ENCODE measurements at places on chromosomes 3 and 15.
A peak's percentile ranks its signal among the peaks of the same experiment; 100 is the strongest.

DNA sequence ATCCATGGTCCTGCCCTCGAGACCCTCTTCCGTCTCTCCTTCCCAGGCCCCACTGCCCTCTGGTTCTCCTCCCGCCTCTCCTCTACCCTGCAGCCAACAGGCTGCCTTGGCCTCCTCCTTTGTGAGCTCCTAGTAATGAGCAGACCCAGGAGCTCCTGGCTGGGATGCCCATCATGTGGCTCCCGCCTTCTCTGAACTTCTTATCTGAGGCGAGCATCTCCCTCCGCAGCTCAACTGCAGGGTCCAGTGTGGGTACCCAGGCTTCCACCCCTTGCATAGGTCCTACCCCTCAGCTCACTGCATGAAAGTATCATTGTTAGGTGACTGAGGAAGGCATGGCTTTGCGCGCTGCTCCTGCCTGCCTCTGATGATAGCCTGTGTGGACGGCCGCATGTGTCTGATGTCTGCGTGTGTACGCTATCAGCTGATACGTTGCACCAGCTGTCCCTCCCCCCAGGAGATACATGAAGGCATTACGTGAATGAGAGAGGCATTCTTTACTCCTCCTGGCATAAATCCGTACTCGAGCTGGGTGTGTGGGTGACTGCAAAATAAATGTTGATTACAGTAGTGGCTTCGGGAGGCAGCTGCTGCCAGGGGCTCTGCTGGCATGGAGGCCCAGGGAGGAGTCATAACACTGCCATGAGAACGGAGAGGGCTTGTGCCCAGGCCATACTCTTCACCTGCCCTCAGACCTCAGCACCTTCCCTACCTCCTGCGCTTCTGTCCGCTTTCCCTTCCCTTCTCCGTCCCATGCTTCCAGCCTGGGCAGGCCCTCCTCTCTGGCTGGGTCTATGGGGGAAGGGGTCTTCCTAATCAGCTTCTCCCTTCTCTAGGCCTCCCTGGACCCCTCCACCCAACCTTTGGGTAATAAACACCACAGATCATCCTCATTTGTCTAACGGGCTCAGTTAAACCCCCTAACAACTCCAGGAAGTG, 48.8 kb downstream of the ZNF710 start:
- no peak for DNase-seq

DNA sequence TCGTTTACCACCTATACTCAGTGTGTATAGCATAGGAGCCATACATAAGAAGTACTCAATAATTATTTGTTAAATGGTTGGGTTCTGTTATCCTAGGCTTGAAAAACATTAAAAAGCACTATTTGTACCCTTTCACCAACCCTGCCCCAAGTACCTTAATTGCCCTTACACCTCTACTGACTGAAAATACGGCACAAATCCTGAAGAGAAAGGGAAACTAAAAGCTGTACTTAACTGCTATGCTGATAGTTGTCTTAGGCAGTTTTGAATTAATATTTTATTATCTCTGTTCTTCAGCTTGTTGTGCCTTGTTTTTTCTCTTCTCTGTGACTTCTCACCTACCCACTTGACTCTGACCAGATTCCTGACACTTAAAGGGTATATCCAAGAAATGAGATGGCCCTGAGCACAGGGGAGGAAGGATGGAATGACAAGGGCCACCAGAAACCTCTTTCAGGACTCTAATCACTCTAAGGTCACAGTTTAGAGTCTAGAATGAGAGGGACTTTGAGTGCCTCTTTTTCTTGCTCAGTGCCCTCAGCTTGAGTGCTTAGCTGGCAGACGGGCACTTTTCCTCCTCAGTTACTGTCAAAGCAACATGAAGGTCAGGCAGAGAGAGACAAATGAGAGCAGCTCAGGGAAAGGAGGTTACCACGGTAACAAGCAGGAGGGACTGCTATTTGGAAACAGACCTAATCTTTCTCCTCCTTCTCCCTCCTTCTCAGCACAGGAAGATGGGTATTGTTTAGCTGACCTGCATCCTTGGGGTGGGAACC, 136.5 kb downstream of the ZNF609 start:
- DNase-seq = no peak

GRCh38 chr3:103082501-103082900, 647.7 kb downstream of the ZPLD1 start:
- no peak for DNase-seq

- DNase-seq = no peak
These were observed 301.2 kb upstream of the ARHGEF26 start for GRCh38 chr3:153820035-153820434.

DNA sequence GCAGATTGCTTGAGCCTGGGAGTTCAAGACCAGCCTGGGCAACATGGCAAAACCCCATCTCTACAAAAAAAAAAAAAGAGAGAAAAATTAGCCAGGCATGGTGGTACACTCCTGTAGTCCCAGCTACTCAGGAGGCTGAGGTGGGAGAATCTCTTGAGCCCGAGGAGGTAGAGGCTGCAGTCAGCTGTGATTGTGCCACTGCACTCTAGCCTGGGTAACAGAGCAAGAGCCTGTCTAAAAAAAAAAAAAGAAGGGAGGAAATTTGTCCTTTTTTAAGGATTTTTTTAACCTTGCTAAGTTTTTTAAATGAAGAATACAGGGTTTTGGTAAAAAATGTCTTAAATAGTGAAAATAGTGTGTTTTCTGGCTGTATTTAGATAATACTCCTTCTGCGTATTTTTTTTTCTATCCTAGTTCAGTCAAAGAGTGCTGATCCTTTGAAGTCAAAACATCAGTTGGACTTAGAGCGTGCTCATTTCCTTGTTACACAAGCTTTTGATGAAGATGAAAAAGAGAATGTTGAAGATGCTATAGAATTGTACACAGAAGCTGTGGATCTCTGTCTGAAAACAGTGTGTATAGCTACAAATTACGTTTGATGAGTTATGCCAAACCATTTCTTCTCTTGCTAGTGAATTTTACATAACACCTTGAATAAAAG, 11.1 kb downstream of the CAPN7 start:
- no peak for DNase-seq

- DNase-seq = no peak
These were observed 17.0 kb downstream of the RPL39L start for GRCh38 chr3:187122261-187122660.

DNA sequence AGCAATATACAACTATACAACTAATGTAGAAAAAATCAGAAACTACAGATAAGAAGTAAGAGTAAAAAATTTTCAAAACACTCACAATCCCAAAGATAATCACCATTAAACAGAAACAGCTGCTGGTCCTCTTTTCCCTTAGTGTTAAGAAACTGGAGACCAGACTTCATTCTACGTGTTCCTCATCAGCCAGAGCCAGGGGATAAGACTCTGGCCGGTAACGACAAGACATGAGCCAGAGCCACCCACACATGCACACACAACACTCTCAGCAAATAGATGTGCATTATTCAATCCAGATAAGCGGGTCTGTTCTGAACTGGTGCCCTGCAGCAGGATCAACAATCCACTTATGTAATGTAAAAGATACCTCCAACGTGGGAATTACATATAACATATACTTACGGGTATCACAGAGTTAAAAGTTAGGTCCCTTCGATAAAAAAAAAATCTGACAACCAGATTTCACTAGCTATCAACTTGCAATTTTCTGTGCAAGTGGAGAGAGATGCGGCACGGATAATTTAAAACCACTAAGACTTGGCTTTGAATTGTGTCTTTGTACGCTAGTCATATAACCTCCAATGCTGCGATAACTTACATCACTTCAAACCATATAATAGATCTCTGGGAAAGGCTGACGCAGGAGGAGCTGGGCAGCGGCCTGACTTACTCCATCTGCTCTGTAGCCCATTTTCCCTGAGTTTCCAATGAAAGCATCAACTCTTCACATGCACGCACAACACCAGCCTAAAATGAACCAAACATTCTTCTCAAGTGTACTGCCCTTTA, 17.8 kb downstream of the PRICKLE2 start:
- DNase-seq = no peak

DNA sequence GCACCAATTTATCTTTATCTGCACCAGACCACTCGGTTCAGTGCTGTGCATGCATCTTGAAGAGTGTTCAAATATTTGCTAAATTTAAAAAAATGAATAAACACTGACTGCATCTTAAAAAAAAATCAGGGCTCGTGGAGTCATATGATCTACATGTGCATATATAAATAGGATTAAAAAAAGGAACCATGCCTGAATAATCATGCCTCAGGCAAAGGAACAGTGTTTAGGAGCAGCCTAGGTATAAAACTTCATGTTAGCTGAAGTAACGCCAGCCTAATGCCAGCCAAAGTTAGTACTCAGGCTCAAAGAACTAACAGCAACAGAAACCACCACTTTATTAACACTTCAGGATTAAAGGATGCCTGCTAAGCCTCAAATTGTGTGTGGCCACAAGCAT, 9.5 kb downstream of the ABCC5 start:
- DNase-seq = no peak

DNA sequence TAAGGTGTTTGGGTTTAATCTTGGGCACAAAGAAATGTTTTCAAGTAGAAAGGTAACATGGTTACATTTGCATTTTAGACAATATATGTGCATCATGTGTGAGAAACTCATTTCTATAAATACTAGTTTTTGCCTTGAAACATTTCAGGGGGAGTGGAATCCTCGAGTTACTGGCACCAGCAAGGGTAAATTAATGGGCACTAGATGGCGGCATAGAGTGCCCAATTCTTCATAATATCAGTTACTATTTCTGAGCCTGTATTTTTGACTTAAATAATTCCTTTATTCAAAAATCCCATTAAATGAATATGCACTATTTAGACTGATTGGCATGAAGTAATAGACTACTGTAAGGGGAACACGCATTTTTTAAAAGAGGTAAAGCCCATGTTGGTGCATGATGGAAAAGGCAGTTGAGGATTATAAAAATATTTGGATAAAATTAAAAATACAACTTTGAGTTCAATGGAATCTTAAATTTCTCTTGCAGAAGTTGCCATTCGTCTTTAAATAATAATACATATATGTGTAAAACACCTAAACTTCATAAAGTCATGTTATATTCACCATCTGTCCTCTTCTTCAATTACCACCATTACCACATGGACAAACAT, 106.3 kb downstream of the ZBTB20 start:
- peak; percentile 1 for DNase-seq

DNA sequence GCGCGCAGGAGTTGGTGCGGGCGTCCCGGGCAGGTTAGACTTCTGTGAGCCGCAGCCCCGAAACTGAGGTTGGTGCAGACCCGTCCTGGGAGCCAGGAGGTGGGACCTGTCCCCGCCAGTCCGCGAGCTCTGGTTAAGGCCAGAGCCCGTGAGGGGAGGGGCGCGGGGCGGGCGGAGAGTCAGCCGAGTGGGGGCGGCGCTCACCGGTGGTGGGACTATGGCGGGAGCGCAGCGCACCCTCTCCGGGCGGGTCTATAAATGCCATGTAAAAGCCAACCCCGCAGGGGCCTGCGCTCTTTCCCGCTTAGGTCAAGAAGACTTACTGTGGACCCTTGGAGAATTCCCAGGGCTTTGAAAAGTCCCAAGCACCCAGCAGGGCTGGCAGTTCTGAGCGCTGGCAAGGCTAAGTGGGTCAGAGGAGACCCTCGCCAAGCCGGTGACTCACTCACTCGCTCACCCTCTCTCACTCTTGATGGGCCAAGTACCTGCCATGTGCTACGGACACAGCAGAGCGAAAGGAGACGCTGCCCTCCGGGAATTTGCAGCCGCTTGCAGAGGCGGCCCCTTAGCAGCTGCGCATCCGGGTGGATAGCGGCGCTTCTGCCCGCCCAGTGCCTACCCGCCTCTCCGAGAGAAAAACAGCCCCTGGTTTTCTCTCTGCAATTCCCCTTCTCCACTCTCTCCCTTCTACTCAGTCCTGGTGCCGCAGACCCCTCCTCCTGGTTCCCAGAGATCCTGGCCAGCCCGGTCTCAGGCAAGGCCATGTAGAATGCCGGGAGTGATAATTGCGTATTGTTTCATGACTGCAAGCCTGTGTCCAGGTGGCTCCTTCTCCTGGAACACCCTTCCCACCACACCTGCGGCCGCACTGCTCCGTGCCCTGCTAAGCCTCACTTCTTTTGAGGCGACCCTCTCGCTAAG, at the start of gene ALDH1L1:
TSS of gene ALDH1L1 (minus strand) at position 110 of the 921 bp plus-strand sequence. CDS start 19,607 bp downstream, outside the sequence.
- no peak for DNase-seq

DNA sequence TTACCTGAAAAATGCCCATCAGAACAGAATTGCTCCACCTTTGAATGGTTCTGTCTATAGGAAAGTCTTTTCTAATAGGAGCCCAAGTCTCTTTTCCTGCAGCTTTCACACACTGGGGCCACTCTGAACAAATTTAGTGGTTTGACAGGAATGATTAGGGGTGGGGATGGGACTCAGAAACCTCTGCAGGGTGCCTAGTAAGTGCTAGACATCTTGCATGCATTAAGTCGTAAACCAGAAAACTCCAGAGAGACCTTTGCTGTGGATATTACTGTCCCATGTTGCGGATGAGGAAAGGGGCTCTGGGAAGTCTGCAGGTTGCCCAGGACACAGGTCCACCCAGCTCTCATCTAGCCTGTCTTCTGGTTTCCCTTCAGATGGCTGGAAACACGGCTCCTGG, 189.7 kb downstream of the OPA1 start:
- no peak for DNase-seq

DNA sequence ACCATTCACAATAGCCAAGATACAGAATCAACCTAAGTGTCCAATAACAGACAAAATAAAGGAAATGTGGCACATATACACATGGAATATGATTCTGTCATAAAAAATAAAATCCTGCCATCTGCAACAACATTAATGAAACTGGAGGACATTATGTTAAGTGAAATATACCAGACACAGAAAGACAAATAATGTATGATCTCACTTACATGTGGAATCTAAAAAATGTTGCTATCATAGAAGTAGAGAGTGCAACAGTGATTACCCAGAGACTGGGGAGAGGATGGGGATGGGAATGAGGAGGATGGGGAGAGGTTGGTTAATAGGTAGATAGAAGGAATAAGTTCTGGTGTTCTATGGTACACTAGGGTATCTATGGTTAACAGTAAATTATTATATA, 28.7 kb downstream of the MRPL3 start:
- no peak for DNase-seq

DNA sequence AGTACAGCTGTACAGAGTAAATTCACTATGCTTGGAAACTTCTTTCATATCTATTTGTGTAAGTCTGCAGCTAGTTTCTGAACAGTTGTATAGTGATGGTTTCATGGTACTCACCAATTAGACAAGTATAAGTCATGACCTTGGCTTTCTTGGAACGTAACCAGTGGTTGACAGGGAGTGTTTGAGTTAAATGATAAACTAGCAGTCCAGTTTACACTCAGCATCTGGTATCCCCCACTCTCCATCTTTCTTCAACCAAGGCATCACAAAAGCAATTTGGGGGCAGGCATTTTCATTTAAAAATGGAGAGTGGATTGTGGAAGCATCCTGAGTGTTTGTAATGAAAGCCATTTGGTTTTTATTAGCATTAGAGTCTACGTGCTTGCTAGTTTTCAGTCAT, 26.0 kb downstream of the MME start:
- no peak for DNase-seq

- no peak for DNase-seq
These were observed 419.2 kb downstream of the OCA2 start for GRCh38 chr15:27679731-27680471.

DNA sequence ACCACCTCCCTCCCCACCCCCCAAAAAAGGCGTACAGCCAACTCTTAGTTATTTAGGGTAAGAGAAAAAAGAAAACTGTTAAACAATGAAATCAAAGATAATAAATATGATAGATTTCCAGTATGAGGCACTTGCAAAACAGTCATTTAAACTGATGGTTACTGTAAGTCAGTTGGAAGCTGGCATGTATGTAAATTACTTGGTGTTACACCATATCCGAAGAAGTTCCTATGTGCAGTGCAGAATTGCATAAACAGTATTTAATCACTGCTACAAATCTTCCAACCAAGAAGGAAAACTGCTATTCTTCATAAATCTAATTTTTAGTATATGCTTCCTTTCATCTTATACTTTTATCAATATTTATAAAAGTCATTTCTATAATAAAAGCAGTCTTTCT, 62.0 kb downstream of the LEO1 start:
- DNase-seq = no peak

- DNase-seq = no peak
These were observed 15.5 kb downstream of the SCN10A start for GRCh38 chr3:38800511-38800910.
